ENCODE measurements at places on chromosomes 5 and 9. TPM values are rescaled to one million over a fixed set of nuclear protein-coding genes. Genes with fewer than 3 reads are reported as not detected.

DNA sequence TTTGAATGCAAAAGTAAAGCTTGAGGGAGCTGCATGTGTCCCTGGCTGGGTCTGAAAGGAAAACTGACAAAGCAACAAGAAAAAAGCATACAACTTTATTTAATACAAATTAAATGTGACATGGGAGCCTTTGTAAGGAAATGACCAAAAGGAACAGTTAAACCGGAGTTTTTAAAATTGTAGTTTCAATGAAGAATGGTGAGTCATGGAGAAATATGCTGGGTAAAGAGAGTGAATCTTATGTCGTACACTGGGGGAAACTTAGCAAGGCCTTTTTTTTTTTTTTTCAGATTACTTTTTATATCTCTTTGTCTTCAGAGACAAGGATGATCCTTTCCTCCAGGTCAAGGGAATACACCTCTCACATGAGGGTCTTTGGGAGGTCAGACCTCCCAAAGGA lies 50.1 kb upstream of the FBXL17 start:
- no peak for DNase-seq

MCC gene
- total RNA-seq, result 67.7 TPM

- no peak for DNase-seq
These were observed 111.8 kb downstream of the ACTL7B start for GRCh38 chr9:108743901-108744371.

DNA sequence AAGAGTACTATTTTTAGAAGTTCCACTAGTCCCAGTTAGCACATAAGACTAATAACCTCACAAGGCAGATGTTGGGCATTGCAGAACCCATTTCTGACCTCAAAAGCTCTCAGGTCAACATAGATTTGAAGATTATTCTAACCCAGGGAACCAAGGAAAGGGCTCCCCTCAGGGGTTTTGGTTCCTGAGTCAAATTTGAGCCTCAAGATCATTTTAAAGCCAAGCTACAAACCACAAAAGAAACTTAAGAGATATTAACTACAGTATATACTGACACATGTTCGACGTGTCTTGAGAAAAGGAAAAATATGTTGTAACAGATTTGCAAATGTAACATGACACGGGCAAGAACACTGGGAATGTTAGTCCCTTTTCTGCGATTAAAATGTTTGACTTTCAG lies 88.6 kb downstream of the GNAQ start:
- DNase-seq, result no peak

MELK gene
- total RNA-seq, result 1.9 TPM

DNA sequence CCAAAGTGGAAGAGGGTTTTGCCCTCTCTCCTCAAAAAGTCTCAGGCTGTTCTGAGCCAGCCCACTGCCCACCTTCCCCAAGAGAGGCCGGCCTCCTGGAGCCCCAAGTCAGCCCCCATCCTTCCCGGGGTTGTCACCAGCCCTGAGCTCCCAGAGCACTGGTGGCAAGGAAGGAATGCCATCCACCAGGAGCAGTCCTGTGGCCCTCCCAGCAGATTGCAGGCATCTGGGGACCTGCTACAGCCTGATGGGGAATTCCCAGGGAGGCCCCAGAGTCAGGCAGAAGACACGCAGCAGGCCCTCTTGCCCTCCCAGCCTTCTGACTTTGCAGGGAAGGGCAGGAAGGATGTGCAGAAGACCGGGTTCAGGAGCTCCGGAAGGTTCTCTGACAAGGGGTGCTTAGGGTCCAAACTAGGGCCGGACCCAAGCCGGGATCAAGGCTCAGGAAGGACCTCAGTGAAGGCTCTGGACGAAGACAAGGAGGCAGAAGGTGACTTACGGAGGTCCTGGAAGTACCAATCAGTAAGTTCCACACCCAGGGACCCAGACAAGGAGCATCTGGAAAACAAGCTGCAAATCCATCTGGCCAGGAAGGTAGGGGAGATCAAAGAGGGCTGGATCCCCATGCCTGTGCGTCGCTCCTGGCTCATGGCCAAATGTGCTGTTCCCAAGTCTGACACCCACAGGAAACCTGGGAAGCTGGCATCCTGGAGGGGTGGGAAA lies 3.7 kb downstream of the SPATA31E1 start:
- DNase-seq, result no peak

AIF1L gene
- total RNA-seq, result 15.2 TPM

DNA sequence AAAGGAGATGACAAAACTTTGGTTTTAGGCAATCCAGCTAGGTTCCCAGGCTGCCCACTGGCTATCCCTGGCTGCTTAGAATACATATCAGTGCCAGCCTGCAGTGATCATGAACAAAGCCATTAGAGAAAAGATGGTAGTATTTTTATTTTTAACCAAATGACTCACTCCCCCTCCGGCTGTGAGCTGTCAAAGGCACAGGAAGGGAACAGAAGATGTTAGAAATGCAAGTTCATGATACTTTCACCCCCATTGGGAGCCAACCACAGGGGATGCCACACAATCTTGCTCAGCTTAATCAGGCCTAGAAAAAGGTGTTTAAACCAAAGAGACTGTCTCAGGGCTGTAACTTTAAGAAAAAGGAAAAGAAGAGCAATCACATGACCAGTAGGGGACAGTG lies 70.3 kb upstream of the ASTN2 start:
- no peak for DNase-seq

GRCh38 chr9:127971357-127972235 lies 9.2 kb downstream of the EEIG1 start:
- no peak for DNase-seq

SPATA31E1 gene
- not detected for total RNA-seq

GRCh38 chr5:95331358-95331757 lies 46.5 kb upstream of the MCTP1 start:
- DNase-seq, result no peak

- DNase-seq, result no peak
These were observed 11.7 kb upstream of the GADD45G start for GRCh38 chr9:89592963-89593726.

PCDHA1 gene
- total RNA-seq, result not detected

GRCh38 chr9:127193483-127193882 lies 71.0 kb upstream of the ANGPTL2 start:
- DNase-seq, result no peak

DNA sequence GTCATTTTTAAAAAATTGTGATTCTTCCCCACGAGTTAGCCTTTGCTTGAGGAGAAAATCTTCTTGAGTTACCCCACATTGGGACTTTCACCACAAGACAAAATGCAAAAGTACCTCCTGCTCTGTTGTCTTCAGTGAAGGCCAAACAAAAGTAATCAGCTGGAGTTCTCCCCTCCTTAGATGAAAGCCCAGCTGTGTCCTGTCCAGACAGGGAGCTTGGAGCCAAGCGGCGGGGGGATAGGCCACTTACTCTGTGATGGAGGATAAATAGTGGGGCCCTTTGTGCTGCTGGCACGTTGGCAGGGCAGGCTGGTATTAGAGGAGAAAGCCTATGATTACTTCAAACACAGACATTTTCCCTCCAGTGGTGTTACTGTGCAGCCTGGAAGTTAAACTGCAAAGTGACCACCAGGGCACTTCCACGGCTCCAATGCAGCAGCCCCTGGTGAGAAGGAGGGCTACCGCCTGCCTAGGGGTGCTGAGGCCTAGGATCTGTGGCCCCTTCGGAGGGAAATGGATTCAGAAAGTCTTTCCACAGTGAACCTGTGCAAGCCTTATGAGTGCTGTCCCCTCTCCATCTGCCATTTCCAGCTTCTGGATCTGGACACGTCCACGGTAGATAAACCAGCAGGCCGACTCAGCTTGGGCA lies 155.0 kb downstream of the TMEM167A start:
- DNase-seq, result no peak

- no peak for DNase-seq
These were observed 8.7 kb downstream of the GRK6 start for GRCh38 chr5:177434942-177435738.

SLC34A1 gene
- total RNA-seq, result 0.29 TPM

- DNase-seq, result no peak
These were observed 1495.7 kb upstream of the WWC1 start for GRCh38 chr5:166795756-166796155.

- no peak for DNase-seq
These were observed 205.4 kb upstream of the ITGA1 start for GRCh38 chr5:52582313-52582712.

GRCh38 chr5:40080191-40080590 lies 599.5 kb upstream of the PTGER4 start:
- no peak for DNase-seq

- no peak for DNase-seq
These were observed 82.6 kb upstream of the EQTN start for GRCh38 chr9:27379311-27380251.

GRCh38 chr9:31103836-31104235 lies 1280.6 kb upstream of the ACO1 start:
- no peak for DNase-seq

AQP3 gene
- 1,277 TPM for total RNA-seq

CRHBP gene
- not detected for total RNA-seq

DNA sequence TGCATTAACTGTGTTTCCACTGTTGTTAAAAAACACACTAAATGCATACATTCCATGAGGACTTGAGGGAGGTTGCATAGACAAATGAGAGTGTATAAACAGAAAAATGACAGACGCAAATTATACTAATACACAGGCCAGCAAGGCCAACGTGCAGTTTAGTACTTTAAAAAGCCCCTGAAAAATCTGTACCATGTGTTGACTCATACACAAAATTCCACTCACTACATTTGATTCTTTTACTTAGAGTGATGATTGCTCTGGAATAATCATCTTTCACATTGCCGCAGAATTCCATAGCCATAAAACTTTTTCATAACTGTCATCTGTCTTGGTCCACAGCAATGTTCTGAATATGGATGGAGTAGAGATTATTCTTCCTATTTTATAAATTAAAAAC lies 215.7 kb downstream of the FAM114A2 start:
- no peak for DNase-seq

GRCh38 chr9:87148331-87149104 lies 201.2 kb upstream of the GAS1 start:
- DNase-seq, result peak; percentile 91

MARCHF11 gene
- total RNA-seq, result not detected

- DNase-seq, result no peak
These were observed 34.0 kb downstream of the ADAM19 start for GRCh38 chr5:157541447-157542118.

DNA sequence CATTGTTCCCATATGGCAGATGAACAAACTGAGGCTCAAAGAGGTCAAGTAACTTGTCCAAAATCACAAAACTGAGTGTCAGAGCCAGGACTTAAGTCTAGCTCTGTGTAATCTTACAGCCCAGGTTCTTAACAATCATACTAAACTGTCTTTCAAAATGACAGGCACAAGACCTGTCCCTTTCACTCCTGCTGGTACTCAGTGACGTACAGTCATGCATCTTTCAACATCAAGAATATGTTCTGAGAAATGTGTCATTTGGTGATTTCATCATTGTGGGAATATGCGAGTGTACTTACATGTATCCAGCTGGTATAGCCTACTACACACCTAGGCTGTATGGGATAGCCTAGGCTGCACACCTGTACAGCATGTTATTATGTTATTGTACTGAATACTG lies 646.8 kb upstream of the WWC1 start:
- no peak for DNase-seq

DNA sequence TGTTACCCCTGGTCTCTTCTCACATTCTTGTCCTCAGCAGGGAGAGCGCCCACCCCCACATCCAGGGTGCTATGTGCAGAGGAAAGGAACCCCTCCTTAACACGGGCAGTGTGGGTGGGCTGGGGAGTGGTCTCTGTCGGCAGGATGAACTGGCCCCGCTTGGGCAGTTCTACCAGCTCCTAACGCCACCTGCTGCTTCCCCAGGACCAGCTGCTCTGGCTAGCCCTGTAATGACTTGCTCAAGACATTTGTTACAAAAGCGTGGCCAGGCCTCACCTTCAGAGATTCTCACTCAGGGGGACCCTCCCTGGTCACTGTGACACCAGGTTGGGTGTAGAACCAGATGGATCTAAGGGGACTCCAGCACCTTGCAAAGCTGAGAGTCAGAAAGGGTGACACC lies 82.4 kb downstream of the HMCN2 start:
- DNase-seq, result no peak

DNA sequence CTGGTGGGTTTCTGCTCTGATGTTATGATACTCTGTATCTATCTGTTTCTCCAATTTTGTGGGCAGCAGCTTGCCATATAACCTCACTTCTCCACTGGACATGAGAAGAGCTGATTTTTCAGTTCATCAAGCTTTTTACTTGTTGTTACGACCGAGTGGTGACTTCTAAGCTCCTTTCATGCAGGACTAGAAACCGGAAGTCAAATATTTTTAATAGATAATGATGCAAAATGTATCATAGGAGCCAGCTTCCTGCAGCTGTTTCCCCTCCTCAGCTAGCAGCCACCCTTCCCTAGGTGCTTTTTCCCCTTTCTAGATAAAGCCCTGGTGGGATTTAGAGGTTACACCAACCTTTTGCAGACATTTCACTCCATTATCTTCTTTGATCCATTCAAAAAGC lies 17.0 kb upstream of the ADAM19 start:
- no peak for DNase-seq

PRR7 gene
- 9.8 TPM for total RNA-seq

DNA sequence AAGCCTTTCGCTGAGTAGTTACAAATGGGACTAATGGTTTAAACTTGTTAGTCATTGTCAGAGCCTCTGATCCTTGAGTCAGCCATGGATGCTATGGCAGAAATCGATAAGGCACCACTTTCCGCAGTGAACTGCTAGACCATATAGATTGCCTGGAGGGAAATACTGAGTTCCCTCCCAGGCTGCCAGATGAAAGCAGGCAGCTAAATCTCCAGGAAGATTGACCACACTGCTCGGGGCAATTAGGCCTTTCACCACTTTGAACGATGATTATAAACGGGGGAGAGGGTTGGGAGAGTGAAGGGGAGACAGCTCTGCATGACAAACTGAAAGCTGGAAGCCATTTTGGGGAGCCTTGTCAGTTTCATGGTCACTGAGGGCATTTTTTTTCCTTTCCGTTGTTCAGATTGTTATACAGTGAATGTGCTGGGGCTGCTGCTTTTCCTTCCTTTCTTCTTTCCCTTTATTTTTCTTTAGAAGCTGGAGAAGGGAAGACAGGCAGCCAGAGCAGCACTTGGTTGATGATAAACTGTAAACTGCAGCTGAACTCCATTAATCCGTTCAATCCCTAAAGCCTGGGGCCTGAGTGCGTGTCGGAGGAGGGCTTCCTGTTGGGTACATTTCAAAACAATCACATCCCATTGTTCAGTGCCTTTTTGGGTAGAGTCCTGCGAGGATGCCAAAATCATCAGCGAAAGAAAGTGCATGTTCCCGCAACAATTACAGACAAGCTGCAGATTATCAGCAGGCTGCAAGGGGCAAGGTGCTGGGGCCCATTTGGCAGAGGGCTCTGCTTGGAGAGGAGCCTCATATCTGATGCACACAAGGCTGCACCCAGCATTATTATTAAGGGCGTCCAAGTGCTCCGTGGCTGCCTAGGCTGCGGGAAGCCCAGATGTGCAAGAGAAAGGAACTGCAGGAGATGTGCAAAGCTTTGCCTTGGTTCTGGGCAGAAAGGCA lies 308.4 kb downstream of the PSAT1 start:
- no peak for DNase-seq

- DNase-seq, result no peak
These were observed 694.5 kb upstream of the RIOK2 start for GRCh38 chr5:97877588-97877987.

NME5 gene
- total RNA-seq, result 1.7 TPM

- DNase-seq, result no peak
These were observed 260.6 kb upstream of the ZNF462 start for GRCh38 chr9:106602344-106602743.
